ENCODE measurements at places on chromosomes 12 and 14.
A peak's percentile ranks its signal among the peaks of the same experiment; 100 is the strongest.

DNA sequence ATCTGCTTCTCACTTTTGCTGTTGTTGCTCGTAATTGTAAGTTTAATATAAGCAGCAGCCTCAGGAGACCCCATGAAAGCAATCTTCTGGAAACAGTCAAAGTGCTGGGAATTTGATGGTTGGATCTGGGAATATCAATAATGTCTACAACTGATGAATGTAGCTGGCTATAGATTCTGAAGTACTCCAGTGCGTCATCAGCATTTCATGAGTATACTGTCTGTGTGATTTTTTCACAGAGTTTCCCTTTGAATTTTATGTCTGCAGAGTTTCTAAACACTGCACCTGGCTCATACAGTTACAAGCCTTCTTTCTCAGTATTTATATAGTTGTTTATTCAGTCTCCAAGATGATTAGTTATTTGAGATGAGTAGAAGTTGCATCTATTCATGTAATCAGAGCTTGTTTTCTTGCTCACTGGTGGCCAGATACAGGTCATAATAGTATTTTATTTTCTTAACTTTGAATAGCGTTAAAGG is 222.3 kb downstream of the RAD51B start:
- DNase-seq, result no peak

DNA sequence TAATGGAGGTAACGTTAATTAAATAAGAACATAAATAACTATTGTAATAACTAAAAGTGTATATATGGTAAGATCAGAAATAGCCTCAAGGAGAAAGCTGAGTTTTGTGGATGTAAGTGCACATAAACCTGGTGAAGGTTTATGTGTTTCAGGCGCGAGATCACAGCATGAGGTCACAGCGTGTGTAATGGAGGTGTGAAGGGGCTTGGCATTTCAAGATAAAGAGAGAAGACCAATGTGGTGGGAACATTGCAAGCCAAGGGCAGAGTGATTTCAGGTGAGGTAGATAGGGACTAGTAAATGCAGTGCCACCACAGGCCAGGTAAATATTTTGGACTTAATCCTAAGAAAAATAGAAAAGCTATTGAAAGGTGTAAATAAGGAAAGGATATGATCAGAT is 21.7 kb upstream of the KICS2 start:
- no peak for DNase-seq

GRCh38 chr12:42853370-42854140 is 264.0 kb upstream of the PRICKLE1 start:
- no peak for DNase-seq

GRCh38 chr12:28242496-28243309 is 52.4 kb downstream of the CCDC91 start:
- no peak for DNase-seq

GRCh38 chr12:70648831-70649230 is 11.6 kb upstream of the PTPRB start:
- no peak for DNase-seq

DNA sequence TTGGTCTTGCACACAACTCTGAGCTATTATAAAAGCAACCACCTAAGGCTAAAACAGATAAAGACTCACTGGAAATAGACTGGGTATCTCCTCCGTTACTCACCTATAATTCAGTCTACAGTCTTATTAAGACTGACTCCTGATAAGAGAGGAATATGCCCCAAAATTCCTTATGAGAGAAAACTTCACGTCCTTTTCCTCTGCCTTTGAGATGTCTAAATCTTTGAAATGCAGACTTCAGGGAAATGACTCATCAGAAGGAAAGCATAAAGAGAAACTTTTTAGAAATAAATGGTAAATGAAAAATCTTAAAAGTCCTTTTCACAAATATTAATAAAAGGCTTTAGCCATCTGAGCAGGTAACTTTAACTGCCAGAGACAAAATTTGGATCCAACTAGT is 187.5 kb upstream of the RTL1 start:
- DNase-seq, result no peak

GRCh38 chr14:32443890-32444661 is 115.0 kb downstream of the AKAP6 start:
- DNase-seq, result no peak

- no peak for DNase-seq
Observed at GRCh38 chr12:57829025-57829777, 10.7 kb upstream of the AVIL start.

DNA sequence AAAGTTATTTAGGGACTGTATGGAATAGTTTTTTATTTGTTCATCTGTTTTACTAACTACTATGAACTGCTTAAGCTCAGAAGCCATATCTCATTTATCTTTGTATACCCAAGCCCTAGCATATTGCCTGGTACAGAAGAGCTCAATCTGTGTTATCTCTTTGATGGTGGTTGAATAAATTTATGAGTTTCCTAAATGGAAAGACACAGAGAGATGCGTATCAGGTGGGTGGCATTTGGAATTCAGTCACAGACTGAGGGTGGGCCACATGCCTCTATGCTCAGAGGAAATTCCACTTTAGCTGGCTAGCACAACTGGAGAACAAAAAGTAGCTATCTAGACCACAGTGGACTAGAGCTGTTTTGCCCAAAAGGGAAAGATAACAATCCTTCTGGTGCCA is 145.5 kb downstream of the SLC6A15 start:
- no peak for DNase-seq

DNA sequence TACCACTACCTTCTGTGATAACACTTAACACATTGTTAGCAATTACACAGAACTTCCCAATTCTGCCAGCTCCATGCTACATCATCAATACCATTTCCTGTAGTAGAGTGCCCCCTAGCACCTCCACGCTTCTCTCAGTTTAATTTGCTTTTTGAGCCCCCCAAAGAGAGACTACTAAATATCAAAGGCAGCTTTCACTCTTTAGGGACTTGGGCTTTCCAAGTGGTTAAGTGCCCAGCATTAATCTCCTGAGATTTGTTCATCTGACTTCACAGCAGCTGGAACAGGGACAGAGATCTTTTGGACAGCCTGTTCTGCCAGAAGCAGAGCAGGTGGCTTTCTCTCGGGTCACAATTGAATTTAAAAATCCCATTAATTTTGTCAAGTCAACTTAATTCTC is 954.9 kb downstream of the DIO2 start:
- DNase-seq, result peak; percentile 2

GRCh38 chr12:53577941-53578352 is 48.2 kb downstream of the ATF7 start:
- no peak for DNase-seq

- DNase-seq, result no peak
Observed at GRCh38 chr12:91870872-91871707, 274.6 kb downstream of the BTG1 start.

GRCh38 chr14:36784541-36784940 is 122.9 kb downstream of the PAX9 start:
- no peak for DNase-seq

- no peak for DNase-seq
Observed at GRCh38 chr12:61044766-61045165, 1215.4 kb upstream of the USP15 start.

DNA sequence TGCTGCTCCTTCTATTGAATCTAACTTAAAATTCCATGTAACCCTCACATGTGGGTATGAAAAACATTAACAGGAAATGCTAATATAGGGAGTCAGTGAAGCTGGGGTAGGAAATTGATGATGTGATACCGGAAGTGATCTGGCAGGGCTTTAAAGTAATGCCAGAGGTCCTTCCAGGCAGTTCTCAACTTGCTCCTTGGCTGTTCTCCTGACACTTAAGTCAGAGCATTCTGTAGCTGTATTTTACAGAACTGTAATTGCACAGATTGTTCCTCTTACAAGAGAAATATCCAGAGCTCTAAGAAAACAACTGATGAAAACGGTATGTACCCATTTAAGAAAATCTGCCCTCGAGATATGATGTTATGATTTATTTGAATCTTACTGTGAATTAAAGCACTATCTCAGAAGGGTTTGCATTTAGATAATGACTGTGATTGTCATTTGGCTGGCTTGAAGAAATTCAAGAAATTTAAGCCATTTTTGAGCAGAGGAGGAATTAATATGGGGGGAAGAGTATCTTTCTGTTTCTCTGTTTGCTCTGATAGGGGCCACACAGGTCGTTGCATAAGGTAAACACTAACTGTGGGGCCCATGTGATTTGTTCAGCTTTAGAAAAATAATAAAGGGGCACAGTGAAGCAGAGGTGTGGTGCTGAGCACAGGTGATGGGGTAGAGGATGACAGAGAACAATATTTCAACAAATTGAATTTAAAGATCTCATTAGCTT is 88.4 kb downstream of the BBS10 start:
- DNase-seq, result no peak

- DNase-seq, result no peak
Observed at GRCh38 chr14:81166121-81166520, 54.6 kb downstream of the GTF2A1 start.

- DNase-seq, result peak; percentile 75
Observed at GRCh38 chr14:101665478-101666078, 95.9 kb upstream of the PPP2R5C start.

DNA sequence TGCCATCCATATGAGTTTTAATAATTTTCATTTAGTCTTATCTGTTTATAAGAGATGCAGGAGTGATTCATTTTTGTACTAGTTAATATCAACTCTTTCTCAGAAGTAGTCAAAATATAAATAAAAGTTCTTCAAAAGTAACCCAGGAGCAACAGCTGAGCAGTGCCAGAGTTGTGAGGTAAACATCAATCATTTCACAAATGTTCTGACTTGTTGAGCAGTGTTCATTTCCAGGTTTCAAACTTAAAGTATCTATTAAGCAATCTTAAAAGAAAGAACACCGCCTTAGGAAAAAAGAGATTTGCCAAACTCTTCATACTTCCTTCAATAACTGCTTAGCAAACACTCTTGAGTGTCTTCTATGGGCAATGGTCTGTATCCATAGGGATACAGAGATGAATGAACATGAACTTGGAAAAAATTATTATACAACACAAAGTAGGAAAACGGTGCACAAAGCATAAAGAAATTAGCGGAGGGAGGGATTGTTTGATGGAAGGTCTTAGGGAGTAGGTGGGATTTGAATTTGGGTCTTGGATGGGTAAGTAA is 41.9 kb upstream of the POC1B start:
- no peak for DNase-seq

DNA sequence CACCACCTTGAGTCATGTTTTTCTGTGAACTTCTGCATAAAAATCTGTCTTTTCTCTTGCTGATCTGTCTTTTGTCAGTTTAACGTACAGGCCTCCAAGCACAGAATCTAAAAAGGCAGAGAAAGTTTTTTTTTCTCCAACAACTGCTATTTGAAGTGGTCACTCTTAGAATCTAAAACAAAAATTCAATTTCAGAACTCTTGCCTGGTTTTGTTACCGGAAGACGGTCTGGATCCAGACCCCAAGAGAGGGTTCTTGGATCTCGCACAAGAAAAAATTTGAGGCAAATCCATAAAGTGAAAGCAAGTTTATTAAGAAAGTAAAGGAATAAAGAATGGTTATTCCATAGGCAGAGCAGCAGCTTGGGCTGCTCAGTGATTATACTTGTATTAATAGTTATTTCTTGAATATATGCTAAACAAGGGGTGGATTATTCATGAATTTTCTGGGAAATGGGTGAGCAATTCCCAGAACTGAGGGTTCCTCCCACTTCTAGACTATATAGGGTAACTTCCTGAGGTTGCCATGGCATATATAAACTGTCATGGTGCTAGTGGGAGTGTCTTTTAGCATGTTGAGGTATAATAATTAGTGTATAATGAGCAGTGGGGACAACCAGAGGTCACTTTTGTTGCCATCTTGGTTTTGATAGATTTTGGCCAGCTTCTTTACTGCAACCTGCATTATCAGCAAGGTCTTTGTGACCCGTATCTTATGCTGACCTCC is 150.0 kb upstream of the PLEKHA5 start:
- DNase-seq, result no peak

DNA sequence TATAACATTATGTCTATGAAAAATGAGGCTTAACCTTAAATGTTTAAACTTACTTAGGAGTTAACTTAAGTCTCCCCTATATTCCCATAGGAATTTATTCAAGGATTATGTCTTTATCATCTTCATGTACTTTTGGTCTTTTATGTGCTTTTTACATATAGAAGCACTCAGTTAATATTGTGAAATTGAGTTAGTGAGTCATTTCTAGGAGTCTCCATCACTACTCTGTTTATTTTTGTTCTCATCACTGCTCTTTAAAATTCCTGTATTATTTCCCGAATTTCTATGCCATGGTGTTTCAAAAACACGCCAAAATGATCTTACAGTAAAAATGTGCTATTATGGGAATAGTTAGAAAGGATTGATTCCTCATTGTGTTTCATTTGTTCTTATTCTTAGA is 31.6 kb downstream of the TBC1D15 start:
- DNase-seq, result no peak

- no peak for DNase-seq
Observed at GRCh38 chr14:40955131-40955505, 651.6 kb upstream of the LRFN5 start.

DNA sequence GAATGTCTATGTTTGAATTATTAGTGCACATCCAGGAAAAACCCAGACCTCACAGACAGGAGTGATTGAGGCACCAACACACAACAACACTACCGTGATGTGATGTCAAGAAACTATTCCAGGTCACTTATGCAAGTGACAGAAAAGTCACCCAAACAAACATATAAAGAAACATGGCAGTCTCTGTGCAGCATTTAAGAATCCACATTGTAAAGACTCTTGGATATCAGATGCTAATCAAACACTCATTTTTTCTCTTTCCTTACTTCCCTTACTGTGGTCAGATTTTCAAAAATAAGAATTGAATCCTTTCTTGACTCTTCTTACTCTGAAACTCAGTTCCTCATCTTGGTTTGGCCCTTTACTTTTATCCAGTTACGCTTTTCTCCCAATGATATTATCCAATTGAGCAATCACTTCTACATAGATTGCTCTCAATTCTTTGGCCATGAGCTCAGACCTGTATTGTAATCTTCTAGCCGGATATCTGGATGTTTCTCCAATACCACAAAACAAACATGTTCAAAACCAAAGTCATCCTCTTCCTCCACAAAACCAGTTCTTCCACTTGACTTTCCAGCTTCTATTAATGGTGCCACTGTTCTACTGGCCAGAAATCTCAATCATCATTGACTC is 115.4 kb downstream of the DUSP6 start:
- DNase-seq, result peak; percentile 17

- no peak for DNase-seq
Observed at GRCh38 chr12:27571463-27571862, 47.5 kb downstream of the PPFIBP1 start.

Measured in Kasumi-1 (cell line).